ENCODE measurements at places on chromosomes 3 and 15. TPM values are rescaled to one million over a fixed set of nuclear protein-coding genes. Genes with fewer than 3 reads are reported as not detected.

DNA sequence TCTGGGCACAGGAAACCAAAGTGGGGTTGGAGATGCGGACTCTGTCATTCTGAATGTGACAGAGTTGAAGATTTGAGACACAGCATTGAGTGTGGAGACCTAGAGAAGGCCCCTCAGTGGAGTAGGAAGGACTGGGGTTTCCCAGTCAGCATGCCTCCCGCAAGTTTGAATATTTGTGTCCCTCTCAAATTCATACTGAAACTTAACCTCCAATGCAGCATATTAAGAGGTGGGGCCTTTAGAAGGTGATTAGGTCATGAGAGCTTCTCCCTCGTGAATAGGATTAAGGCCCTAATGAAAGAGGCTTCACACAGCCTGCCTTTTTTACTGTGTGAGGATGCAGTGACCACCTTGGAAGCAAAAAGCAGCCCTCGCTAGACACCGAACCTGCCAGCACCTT, 8.0 kb downstream of the HDDC3 start:
- no peak for DNase-seq

DNA sequence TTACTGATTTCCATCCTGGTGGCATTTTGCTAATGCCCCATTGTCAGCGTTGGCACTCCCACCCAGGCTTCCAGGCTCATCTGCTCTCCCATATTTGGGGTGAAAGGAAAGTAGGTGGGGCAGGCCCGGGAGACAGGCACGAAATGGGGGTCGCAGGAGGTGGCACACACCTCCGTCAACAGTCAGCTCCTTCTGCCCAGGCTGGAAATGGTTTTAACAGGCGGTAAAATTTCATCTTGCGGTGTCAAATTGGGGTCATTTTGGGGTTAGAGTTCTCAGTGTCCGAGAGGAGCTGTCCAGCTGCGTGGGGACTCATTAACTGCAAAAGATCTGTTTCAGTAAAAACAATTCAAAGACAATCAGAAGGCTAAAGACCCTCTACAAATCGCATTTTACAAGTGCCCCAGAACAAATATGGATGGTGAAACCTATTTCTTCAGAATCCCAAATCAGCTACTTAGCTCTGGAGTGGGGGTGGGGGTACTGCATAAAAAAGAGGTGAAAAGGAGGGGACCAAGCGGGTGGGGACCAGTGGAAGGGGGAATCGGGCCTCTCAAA, 4.2 kb upstream of the MEIS2 start:
- no peak for DNase-seq

DNA sequence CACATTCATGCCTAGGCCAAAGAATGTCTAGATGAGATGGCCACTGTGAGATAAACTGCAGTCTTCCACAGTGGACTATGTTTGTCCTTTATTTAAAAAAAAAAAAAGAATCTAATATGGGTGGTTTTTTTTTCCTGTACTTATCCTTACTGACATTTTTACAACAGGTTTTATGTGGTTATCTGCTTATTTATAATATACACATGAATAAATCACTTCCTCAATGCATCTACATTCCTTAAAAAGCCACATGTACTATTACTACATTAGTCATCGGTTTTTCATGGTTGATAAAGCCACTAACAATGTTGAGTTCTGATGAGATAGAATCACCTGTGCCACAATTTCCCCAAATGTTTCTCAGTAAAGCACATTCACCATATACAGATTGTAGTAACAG, 341.3 kb upstream of the THBS1 start:
- DNase-seq: no peak

DNA sequence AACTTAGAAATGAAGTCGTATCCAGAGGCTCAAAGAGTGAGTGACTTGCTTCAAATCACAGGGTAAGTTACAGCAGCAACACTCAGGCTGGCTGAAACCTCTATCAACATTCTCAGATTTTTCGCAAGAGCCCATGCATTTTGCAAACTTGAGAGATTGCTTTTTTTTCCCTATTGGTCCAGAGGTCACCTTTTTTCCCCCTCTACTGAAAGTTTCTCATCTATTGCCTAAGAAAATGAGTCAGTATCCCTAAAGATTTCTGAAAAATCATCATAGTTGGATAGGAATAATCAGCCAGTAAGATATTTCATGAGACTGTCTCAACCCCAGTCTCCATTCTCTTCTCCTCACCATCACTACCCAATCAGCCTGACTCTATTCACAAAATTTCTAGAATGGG, 410.6 kb downstream of the FOXP1 start:
- DNase-seq: no peak

GRCh38 chr15:39128746-39129145, 452.1 kb upstream of the THBS1 start:
- DNase-seq: no peak

DNA sequence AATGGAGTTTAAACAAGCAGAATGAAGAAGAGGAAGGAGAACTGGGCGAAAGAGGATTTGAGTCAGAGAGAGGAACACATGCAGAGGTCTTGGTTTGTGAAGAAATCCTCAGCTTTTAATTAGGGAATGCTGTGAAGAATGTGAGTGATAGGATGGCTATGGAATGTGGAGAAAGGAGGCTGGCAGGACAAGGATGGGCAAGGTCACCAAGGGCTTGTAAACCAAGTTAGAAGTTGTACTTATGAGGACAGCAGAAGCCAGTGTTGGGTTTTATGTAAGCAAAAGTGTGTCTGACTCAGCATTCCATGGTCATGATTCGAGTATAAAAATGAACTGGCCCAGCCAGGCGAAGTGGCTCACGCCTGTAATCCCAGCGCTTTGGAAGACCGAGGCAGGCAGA, 60.0 kb upstream of the IL12A start:
- DNase-seq: peak; percentile 16

DNA sequence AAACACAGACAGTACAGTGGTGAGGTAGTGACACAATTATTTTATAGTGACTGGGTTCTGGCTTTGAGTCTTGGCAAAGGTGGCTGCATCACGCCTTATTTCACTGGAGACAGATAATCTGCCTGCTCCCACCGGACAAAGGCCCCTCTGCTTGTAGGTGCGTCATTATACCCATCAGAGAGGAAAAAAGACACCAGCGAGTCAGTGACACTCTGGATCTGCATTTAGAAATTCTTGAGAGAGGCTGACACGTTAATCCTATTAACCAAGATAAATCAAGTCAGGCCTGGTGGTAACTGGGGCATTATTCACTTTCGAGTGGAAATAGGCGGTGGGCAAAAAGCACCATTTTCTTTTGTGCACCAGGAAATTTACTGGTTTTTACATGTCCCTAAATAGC, 76.2 kb downstream of the NR2F2 start:
- DNase-seq: no peak

- no peak for DNase-seq
Measured at GRCh38 chr3:74640211-74640610, 25.8 kb upstream of the CNTN3 start.

DNA sequence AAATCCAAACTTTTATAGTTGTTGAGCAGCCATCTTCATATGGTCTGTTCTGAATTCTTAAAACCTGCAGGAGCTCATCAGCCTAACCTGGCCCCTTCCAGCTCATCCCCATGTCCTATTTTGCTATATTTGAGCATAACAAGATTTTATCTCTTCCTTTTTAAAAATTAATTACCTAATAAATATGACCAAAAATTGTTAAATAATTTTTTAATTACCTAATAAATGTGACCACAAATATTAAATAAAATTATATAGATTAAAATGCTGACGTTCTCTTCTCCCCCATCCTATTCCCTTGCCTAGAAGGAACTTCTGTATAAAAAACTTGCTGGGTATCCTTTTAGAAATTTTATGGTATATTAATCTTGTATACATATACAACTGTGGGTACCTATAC, 43.7 kb downstream of the OXNAD1 start:
- no peak for DNase-seq

The PTH1R gene
- 11.7 TPM for total RNA-seq

The FILIP1L gene
- 142 TPM for total RNA-seq

The MRPS22 gene
- 27.4 TPM for total RNA-seq

The USF3 gene
- total RNA-seq: 18.6 TPM

The OXTR gene
- 6.0 TPM for total RNA-seq

The SLC15A2 gene
- 18.8 TPM for total RNA-seq

The TMC3 gene
- 0.06 TPM for total RNA-seq

The RPS27L gene
- 179 TPM for total RNA-seq

The LRRC2 gene
- 1.9 TPM for total RNA-seq
